ENCODE measurements at places on chromosomes 5 and 9. TPM values are rescaled to one million over a fixed set of nuclear protein-coding genes. Genes with fewer than 3 reads are reported as not detected.

GRCh38 chr9:108568093-108568492, 287.7 kb downstream of the ACTL7B start:
- DNase-seq, result no peak

DNA sequence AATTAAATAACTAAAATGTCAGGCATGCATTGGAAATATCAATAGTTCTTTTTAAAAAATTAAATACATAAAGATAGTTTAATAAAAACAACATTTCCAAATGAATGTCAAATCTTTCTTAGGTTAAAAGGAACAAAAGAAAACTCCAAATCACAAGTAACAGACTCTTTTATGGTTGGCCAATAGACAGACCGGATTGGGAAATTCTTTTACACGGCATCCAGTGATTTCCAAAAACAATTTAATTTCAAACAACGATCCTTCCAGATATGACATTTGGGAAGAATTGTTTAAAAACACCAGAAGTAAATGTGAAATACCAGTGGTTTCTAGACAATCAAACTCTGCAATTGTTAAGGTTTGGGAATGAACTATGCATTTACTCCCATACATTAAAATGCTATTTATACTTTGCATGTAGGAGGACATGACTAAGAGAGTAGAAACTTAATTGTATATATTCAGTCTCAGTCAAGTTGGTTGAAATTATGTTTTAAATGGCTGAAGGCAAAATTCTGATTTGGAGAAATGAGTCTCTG, 32.8 kb downstream of the ZNF474 start:
- DNase-seq, result no peak

- DNase-seq, result no peak
Measured at GRCh38 chr5:159342840-159343239, 12.6 kb upstream of the IL12B start.

DNA sequence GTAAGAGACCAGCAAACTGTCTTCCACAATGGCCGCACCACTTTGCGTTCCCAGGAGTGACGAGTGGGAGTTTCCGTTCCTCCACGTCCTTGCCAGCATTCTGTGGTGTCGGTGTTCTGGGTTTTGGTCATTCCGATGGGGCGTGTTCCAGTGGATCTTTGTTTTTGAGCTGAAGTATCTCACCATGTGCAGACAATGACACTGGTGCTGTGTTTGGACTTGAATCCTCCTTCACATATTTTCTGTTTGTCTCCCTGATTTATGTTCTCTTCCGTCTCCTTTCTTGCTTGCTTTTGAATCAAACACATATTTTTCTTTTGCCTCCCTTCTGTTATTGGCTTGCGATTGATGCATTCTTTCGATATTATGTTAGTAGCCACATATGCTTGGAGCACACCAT, 60.8 kb upstream of the IRX4 start:
- no peak for DNase-seq

GRCh38 chr5:122333564-122333963, 21.5 kb downstream of the SNCAIP start:
- no peak for DNase-seq

GRCh38 chr9:4622016-4622415, 40.1 kb upstream of the PLPP6 start:
- DNase-seq, result no peak

Gene FER
- total RNA-seq, result 7.4 TPM

Gene SLC45A2
- total RNA-seq, result not detected

DNA sequence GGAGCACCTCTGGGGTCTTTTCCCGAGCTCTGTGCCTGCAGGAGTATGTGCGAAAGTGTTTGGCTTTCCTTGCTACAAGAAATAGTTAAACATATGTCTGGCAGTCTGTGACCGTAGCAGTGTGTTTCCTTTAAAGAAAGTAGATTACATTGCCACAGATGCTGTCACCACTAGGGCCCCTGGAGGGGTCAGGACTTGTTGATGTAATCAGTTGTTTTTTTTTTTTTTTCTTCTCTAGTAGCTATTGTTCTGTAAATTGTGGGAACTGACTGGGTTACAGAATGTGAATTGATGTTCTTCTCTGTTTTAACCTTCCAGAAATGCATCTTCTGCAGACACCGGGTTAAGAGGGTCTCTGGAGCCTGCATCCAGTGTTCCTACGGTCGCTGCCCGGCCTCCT, 345.6 kb downstream of the KDM4C start:
- no peak for DNase-seq

- no peak for DNase-seq
Measured at GRCh38 chr9:111074395-111074794, 36.1 kb upstream of the LPAR1 start.

DNA sequence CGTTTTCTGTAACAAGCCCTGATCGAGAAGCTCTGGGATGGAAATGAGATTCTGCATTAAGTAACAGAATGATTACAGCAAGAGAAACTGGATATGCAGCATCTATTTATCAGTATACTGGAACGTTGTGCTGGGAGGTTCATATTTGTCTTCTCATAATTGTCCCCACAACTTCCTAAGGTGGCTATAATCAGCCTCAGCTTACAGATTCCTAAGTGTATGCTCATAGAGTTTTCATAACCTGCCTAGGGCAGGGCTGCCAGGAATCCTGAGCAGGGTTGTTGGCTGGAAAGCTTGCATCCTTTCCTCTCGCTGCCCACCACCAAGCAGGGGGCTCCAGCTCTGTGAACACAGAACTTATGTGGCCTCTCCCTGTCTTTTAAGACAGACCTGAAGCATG, 70.2 kb downstream of the FNBP1 start:
- no peak for DNase-seq

DNA sequence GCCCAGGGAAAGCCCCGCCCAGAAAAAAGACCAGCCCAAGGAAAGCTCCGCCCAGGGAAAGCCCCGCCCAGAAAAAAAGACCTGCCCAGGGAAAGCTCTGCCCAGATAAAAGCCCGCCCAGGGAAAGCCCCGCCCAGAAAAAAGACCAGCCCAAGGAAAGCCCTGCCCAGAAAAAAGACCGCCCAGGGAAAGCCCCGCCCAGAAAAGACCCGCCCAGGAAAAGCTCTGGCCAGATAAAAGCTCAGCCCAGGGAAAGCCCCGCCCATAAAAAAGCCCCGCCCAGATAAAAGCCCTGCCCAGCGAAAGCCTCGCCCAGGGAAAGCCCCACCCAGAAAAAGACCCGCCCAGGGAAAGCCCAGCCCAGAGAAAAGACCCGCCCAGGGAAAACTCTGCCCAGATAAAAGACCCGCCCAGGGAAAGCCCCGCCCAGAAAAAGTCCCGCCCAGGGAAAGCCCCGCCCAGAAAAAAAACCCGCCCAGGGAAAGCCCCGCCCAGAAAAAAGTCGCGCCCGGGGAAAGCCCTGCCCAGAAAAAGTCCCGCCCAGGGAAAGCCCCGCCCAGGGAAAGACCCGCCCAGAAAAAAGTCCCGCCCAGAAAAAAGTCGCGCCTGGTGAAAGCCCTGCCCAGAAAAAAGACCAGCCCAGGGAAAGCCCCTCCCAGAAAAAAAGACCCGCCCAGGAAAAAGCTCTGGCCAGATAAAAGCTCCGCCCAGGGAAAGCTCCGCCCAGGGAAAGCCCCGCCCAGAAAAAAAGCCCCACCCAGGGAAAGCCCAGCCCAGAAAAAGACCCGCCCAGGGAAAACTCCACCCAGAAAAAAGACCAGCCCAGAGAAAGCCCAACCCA, 11.9 kb downstream of the GRIN1 start:
- peak; percentile 32 for DNase-seq

GRCh38 chr5:177308740-177309139, 3.0 kb downstream of the MXD3 start:
- DNase-seq, result no peak

Gene TMEM171
- total RNA-seq, result not detected

Data from activated T-cell treated with anti-CD3 and anti-CD28 coated beads, Interleukin-2, amount 50 U/mL, for 4 hours (primary cell).